Tibial nerve (tissue), 4 donors: ENCODE measurements at places on chromosomes 11 and 22. TPM values are rescaled to one million over a fixed set of nuclear protein-coding genes. Genes with fewer than 3 reads are reported as not detected.

GRCh38 chr11:120028181-120028896, 109.6 kb downstream of the TRIM29 start:
- DNase-seq = no peak

GRCh38 chr11:125583496-125583895, 9.2 kb upstream of the STT3A start:
- DNase-seq = no peak

GRCh38 chr11:78379039-78379670, 38.5 kb downstream of the GAB2 start:
- DNase-seq = no peak

DNA sequence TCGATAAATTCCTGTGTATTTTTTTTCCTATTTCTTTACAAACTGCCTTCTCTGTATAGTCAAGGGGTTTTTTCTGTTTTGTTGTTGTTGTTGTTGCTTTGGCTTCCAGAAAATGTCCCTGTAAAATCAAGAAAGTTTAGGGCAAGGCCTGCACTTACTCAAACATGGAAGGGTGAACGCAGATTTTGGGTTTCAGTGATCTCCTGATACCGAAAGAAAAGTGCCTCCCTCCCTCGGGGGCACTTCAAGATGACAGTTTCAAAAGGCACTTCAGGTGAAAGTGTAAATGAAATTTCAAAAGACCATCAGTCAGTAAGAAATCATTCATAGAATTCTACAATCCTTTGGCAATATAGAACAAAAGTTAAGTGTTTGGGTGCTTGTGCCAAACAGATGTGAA, 43.4 kb upstream of the TMPRSS4 start:
- DNase-seq = no peak

DNA sequence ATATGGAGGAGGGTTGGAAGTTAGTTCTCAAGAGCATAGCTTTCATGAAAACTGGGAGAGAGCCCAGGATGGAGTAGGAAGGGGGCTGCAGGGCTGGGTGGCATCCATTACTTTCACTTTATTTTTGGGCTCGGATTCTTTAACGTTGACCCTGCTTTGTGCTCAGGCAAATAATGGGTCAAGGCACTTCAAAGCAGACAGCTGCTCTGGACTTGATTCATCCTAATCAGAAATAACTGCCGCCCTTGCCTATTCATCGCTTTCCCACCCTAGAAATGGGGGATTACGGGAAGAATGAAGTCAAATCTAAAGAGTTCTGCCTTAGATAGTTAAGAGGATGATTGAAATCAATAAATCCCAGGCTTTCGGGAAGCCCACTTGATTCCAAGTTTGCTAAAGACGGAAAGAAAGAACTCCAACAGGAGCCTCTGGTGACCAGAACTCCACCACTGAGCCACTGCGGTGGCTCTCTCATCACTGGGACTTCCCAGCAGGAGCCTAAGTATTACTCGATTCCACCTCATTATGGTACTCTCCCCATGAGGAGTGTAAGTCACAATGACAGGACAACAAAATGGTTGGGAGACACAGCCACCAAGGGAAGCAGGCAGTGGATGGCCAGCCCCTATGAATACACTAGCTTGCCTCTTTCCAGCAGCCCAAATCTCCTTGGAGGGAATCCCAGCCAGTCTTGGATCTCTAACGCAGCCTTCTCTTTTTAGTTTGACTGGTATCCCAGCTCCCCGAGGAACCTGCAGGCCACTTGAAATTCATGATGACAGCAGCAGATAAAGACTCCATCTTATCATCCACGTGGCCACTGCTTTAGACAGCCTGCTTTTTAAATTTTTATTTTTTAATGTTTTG, 815.5 kb downstream of the NTM start:
- no peak for DNase-seq

The GAL3ST1 gene
- total RNA-seq = 19.9 TPM

The HMBS gene
- total RNA-seq = 10.5 TPM

The FGF3 gene
- not detected for total RNA-seq

The KRTAP5-1 gene
- not detected for total RNA-seq

The SOX6 gene
- total RNA-seq = 23.8 TPM

The CCDC73 gene
- 0.59 TPM for total RNA-seq
